ENCODE measurements at places on chromosomes 3 and 15.

DNA sequence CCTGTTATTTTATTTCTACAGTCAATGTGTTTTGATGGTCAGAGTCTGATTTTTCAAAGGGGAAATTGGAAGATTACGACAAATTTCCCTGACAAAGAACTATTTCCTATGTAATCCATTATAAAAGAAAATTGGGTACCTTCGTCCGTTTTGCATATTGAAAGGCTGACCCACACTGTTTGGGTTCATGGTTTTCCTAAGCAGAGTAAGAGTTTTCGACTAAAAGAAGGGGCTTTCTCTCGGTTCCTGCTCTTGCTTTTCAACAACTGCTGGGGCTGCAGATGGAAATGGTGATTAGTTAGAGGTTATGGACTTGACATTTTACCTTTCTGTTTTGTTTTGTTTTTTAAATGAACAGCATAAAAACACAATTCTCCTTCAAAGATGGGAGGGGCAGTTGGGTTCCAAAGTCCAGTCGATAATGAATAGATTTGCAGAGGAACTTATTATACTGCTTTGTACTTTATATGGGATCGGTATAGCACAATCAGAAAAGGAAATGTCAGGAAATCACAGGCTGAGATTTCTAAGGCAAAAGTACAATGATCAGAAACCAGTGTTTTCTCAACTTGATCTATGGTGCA lies 978 bp downstream of the KCNMB2 start:
- no peak for DNase-seq

GRCh38 chr15:29962407-29962806 lies 120.3 kb upstream of the GOLGA8J start:
- no peak for DNase-seq

GRCh38 chr3:22113453-22113852 lies 362.4 kb upstream of the ZNF385D start:
- DNase-seq = no peak

- DNase-seq = no peak
Measured at GRCh38 chr3:146165877-146166276, 4.9 kb upstream of the PLOD2 start.

- no peak for DNase-seq
Measured at GRCh38 chr15:92104072-92104471, 250.6 kb downstream of the SLCO3A1 start.

DNA sequence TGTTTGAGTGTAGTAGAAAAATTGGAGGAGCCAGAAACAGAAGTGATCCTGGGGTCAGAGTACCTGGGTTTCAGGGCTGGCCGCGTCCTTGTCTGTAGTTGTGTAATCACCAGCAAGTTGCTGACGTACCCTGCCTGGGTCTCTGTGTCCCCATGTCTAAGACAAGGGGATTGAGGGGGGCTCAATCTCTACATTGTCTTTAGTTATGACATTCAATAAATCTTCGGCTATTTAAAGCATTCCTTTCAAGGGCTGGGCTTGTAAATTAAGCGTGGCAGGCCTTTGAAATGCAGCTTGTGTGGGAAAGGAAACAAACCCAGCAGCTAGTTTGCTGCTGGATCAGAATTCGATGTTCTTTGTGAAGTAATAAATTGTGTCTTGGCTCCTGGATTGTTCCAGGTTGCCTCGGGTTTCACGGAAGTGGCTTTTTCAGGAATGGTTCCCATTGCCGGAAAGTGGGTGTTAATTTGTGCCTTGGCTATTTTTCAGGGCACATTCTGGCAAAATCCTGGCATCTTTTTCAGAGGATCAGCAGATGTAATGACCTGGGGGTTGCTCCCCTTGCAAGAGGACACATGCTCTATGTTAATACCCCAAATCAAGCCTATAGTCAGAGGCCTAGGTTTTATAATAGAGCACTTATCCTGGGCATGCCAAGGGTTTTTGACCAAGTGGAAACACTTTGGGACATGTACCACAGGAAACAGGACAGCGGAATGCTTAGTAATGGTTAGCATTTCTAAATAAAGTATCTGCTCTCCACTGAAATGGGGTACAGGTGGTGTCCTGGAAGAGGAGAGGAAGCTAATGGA lies 294.8 kb upstream of the NR2E3 start:
- DNase-seq = no peak

- DNase-seq = no peak
Measured at GRCh38 chr3:109927726-109928125, 590.4 kb upstream of the DPPA4 start.

DNA sequence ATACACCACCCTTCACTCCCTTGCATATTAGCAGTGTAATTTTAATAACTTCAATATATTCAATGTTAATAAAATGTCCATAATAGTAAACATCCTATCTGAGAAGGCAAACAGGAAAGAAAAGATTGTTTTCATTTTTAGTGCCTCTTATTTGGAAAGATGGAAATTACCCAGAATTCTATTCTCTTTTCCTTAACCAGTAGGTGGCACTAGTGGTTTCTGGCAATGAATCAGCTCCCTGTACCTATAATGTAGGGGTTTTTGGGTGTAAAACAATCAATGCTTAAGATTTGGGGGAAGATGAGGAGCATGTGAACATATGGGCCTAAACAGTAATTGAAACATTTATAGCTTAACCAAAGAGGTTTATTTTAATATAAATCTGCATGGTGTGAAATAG lies 5.7 kb upstream of the SEMA6D start:
- no peak for DNase-seq

DNA sequence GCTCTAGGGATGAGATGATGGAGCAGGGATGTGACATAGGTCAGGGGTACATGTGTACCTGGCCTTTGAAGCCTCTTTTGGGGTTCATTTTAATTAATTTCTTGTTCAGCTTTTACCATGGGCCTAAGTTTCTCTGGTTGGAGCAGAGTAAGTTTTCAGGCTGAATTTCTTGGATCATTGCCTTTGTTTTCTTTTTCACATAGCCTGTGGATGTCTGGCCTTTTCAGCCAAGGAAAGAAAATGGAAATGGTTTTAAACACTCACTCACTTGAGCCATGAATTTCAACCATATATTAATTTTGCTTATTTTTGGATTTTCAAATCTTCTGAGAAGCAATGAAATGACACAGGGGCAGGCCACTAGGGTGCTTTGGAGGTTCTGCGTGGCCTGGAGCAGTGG lies 30.2 kb downstream of the CACNA1D start:
- no peak for DNase-seq

GRCh38 chr3:176974279-176974678 lies 223.0 kb downstream of the TBL1XR1 start:
- no peak for DNase-seq

DNA sequence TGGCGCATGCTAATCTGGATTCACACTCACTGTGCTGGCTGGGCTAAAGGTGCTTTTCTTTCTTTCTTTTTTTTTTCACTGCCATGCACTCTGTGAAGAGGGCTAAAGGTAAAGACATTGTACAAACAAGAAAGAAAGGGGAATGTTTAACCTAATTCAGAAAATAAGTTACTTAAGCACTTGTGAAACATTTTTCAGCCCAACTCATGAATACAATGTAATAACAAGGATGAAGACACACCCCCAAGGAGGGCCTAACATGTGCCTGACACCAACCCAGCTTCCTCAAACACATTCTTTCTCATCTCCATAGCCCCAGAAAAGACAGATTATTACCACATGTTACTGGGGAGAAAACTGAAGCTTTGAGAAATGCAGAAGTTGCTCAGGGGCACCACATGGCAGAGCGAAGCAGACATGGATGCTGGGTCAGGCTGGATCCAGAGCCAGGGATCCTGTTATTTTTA lies 5.7 kb downstream of the STIMATE start:
- DNase-seq = no peak

DNA sequence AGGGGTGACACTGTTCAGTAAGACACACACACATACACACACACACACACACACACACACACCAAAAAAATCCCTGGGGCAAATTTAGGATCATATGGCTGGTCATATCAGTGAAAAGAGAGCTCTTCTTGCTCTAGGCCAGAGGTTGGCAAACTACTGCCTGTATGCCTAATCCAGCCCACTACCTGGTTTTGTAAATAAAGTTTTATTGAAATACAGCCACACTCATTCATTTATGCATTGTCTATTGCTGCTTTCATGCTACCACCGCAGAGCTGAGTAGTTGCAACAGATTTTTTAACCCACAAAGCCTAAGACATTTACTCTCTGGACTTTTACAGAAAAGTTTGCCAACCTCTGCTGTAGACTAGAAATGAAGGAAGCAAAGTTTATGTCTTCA lies 30.6 kb downstream of the ACP3 start:
- no peak for DNase-seq

- no peak for DNase-seq
Measured at GRCh38 chr3:44125246-44125645, 116.4 kb upstream of the TOPAZ1 start.

GRCh38 chr15:76998663-76999285 lies 3.8 kb downstream of the PSTPIP1 start:
- no peak for DNase-seq

- no peak for DNase-seq
Measured at GRCh38 chr3:31341130-31341529, 191.6 kb upstream of the STT3B start.

DNA sequence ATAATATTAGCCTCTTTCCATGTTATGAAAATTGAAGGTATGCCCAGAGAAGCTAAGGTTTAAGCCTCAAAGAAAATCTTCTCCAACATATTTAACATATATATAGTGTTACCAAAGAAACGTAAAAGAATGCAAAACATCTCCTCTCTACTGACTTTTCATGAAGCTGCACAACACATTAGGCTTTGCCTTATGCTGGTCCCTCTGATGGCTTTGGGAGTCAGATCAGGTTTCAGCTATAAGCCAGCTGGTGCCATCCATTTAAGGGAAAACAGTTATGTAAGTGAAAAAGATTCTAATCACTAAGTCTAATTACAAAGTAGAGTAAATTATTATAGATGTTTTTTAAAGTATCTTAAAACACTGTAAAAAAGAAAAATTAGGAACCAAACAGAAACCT lies 410.5 kb downstream of the LSAMP start:
- DNase-seq = peak; percentile 30

DNA sequence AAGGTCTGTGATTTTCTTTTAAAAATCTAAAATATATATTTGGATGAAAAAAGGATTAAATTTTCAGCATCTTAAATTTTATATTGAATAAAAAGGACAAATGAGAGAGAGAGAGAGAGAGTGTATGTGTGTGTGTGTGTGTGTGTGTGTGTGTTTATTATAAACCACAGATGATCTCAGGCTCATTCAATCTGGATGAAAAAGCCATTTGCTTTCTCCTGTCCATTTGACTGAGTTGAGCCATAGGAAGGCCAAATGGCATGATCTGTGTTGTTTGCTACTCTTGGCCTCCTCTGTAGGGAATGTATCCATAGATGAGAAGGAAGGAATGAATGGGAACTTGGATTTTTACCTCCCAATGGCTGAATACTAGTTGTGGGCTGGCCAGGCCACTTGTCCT lies 92.5 kb upstream of the MEX3B start:
- no peak for DNase-seq

DNA sequence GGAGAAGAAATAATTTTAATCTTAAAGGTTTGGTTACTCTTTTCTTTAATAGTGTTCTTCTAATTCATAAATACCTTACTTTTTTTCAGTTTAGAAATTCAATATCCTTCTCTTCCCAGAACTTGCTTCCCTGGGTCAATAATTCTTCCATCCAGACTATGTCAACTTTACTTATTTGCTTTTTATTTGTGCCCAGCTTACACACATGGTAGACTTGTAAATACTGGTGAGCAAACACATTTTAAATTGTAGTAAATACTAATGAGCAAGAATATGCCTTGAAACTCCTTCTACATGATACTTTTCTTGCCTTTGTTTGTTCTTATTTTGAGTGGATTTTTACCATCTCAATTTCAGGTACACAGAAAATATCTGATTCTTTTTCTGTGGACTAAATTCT lies 33.7 kb downstream of the SST start:
- no peak for DNase-seq

DNA sequence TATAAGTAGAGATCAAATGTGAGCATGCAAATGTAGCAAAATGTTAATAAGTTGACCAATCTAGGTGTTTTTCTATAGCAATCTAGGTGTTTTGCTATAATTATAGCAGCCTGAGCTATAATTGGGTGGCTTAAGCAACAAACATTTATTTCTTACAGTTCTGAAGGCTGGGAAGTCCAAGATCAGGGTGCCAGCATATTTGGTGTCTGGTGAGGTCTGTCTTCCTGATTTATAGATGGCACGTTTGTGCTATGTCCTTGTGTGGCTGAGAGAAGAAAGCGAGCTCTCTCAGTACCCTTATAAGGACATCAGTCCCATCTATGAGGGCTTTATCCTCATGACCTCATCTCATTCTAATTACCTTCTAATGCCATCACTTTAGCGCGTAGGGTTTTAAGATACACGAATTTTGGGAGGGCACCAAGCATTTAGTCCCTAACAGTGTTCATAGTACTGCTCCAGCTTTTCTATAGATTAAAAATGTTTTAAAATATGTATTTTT lies 171.1 kb downstream of the GHSR start:
- DNase-seq = no peak

DNA sequence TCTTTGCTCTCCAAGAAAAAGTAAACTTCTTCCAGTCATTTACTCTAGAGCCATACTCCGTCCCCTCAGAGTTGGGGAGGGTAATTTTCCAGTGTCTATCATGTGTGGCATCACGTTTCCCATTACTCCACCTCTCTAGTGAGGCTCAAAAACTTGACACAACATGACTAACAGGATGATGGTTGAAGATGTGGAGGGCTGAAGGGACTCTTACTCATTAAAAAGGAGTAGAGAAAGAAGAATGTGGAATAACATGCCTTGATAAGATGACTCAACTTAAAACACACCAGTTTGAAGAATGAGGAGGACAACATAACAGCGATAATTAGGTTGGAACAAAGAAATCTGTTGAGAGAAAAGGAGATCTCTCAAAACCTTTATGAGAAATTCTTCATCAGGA lies 894.3 kb downstream of the OTOL1 start:
- DNase-seq = no peak

GRCh38 chr3:37765591-37766488 lies 95.8 kb upstream of the CTDSPL start:
- peak; percentile 56 for DNase-seq

GRCh38 chr3:15159501-15160136 lies 46.4 kb upstream of the CAPN7 start:
- DNase-seq = no peak

DNA sequence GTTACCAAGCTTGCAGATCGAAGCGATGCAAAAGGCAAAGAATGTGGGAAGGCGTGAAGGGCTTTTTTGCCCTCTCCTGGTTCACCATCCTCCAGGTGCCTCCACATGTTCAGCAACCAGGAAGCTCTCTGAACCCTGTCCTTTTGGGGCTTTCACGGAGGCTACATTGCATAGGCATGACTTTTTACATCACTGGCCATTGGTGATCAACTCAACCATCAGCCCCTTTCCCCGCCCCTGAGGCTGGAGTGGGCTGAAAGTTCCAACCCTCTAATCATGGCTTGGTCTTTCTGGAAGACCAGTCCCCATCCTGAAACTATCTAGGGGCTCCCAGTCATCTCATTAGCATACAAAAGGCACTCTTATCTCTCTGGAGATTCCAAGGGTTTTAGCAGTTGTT lies 52.6 kb downstream of the UACA start:
- no peak for DNase-seq

DNA sequence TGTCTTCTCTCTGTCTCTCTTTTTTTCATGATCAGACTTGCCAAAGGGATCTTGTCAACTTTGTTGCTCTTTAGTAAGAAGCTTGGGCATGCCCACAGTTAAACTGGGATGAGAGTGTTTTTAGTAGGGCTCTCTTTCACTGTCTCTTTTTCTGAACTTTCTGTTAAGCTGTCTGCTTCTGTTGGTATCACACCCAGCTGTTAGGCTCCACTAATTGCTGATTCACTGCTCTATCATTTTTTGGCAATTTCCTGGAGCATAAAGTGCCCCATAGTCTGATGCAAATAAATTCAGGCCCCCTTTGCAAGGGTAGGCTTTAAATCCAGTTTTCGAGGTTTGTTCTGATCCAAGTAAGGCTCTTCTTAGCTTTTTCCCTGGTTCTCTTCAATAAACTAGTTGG lies 360.4 kb upstream of the ADAMTS9 start:
- no peak for DNase-seq
